Skin of body (tissue), 3 donors: ENCODE measurements at places on chromosomes 11 and 22. TPM values are rescaled to one million over a fixed set of nuclear protein-coding genes. Genes with fewer than 3 reads are reported as not detected.

The NAALAD2 gene
- 11.4 TPM for total RNA-seq

The PLAAT4 gene
- total RNA-seq = 3.5 TPM

DNA sequence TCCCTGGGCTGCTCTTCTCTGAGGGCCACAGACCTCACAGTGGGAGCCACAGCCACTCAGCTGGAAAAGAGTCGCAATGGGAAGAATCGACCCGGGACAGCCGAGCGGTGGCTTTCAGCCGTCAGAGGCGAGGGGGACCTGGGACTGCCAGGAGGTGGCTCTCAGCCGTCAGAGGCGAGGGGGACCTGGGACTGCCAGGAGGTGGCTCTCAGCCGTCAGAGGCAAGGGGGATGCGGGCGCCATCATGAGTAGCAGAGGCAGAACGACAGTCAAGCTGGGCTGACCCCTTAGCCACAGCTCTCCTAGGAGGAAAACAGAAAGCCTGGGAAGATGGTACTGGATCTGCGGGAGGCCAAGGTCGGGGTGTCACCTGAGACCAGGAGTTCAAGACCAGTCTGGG lies 14.9 kb upstream of the MUC2 start:
- DNase-seq = no peak

DNA sequence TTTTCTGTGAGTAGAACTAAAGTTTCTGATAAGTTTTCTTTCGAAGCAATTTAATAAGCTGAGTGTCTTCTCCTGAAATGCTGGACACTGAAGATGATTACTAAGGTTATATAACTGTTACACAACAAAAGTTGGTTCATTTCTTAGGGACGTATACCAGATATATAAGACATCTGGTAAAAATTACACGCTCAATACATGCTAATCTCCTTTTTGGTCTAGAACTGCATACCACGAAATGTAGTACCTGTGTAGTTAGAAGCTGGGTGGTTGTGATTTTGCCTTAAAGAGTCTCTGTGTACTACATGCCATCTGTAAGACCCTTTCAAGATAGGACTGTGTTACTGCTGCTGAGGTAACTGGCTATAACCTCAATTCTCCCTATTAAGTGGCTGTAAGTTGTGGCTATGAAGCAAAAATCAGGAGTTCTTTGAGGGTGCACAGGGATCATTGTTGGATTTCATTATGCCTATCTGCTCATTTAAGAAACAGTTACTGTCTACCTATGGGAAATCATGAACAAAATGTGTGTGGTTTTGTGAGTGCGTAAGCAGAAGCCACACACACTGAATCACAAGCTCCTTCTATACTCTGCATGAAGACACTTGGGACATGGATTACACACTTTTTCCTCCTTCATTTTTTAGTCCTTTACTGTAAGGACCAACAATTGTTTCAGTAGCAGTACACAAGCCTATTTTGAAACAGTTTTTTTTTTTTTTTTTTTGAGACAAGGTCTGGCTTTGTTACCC lies 195.9 kb downstream of the SWAP70 start:
- no peak for DNase-seq

- DNase-seq = no peak
These were observed at the start of gene CBLIF for GRCh38 chr11:59845399-59845798. Gene CBLIF, minus strand, starts transcription at chr11:59845499. Its CDS starts 46 bp downstream, at chr11:59845453.

DNA sequence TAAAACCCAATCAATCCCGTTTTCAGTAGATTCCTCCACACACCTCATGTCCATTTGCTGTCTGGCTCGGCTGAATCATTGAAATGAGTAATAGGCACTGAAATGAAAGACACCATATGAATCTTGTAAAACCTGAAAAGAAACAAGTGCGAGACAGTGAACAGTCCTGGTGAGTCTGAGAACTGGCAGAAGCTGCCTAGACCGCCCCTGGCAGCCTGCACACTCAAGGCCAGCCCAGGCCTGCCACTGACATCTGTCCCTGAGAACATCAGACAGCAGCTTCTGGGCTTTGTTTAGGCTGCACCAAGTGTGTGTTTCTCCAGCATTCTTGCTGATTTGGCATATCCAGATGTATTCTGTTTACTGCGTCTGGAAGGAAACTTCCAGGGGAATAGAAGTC lies 44.8 kb downstream of the ENDOD1 start:
- DNase-seq = peak; percentile 26

DNA sequence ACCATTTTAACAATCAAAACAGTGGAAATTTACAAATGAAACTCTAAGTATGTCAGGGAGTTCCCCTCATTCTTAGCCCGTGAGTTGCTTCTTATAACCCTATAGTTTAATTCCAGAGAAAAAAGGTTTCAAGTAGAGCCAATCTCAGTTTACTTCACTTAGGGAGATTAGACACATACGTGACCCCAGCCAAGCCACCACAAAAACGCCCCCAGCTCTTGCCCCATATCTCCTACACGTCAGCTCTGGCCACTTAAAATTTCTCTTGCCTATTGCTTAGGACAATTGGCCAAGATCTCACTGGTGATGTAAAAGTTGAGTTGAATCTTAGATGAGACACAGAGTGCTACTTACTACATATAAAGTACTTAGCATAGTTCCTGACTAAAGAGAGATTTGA lies 166.4 kb downstream of the ETS1 start:
- DNase-seq = no peak

DNA sequence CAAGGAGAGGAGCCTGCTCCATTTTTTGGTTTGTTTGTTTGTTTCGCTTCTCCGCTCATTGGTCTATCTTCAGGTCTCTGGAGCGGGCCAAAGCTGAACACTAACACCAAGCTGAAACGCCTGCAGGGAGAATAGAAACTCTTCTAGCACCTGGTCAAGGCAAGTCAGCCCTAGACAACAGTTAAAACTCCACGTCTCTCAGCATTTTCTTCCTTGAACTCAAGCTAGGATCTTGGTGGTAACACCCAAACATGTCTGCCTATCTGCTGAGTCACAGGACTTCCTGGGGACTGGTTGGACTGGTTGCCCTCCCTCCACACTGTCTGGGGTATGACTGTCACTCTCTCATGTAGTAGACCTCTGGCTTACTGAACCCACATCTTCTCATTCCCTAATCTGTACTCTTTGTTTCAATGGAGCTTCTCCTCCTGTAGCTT lies 23.9 kb upstream of the RBFOX2 start:
- DNase-seq = no peak

The OR4C3 gene
- total RNA-seq = not detected

DNA sequence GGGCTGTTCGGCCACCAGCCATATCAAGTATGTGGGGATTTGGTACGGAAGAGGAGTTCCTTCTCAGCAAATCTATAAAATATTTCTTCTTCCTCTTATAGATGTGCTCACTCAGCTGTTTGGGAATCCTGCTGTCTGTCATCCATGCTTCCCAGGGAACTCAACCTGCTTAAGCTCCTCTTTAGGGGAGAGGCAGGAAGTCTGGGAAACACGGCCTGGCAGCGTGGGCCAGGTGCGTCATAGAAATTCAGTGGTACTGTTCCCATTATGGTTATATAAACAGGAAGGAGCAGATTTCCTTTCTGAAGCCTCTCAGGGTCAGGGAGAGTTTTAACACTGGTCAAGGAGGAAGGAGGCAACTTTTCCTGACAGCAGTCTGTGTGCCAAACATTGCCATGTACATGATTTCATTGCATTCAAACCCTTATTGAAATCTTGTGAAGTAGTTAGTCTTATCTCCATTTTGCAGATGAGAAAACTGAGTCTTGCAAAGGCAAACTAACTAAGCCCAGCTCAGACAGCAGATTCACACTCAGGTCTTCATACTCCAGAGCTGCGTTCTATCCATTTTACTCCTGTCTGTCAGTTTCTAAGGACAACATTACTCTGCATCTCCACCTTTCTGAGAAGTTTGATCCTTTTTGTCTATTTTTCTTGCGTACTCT lies 35.4 kb upstream of the AMOTL1 start:
- DNase-seq = peak; percentile 30

- no peak for DNase-seq
These were observed 3.0 kb downstream of the SMTN start for GRCh38 chr22:31083923-31084810.

The C11orf21 gene
- 2.0 TPM for total RNA-seq

DNA sequence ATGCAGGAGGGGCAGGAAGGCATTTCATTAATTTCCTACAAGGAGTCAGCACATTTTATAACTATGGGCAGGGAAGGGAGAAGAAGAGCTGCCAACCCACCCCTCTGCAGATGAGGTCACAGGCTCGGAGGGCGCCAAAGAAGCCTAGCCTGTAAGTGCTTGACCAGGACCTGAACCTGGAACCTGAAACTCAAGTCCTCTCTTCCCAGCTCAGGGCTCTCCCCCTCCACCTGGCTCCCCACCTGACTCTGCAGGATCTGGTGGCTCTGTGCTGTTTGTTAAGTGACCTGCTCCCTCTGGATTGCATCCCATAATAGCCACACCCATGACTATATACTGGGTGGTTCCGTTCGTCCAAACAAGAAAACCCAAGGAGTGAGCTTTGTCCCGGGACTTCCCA lies 27.3 kb downstream of the SCGB1A1 start:
- DNase-seq = no peak
